Liver (tissue), 10 donors: ENCODE measurements at places on chromosomes 5 and 9.

DNA sequence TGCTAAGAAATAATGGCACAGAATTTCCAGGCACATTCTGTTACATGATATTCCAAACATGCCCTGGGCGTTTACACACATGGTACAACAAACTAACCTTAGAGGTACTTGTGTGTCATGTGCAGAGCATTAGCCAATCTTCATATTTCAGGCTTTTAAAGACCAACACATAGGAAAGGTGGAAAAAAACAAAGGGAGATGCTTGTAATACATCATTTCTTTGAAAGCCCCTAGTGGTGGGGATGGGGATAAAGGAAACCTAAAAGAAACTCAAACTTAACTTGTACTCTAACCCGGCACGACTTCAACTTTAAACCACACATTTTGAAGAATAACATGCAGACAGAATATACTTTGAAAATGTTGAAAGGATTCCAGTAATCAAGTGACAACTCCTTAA, 133.6 kb downstream of the PTPRD start:
- H3K27me3 ChIP-seq, result no peaks in the 10 kb centered on the region
- H3K36me3 ChIP-seq, result no peaks in the 10 kb centered on the region
- H3K4me1 ChIP-seq, result no peaks in the 10 kb centered on the region
- H3K27ac ChIP-seq, result no peak overlapping the region
- H3K4me3 ChIP-seq, result no peak overlapping the region

DNA sequence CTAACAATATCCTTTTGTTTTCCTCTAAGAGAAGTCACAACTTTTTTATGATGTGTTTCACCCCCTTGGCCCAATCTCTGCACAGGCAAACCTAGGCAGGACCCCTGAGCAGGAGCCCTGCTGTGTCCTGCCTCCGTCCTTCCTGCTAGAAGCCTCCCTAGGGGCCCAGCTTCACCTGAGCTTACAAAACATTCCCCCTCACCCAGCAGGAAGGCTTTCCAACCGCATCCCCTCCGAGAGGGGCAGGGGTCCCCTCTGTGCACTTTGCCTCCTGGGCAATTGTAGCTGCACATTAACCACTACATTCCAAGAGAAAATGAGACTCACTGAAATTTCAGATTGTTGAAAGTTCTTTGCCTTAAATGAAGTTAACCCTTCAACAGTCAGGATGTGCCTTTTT, 176.2 kb downstream of the IRX2 start:
- no peak for DNase-seq
- no peak overlapping the region for H3K4me3 ChIP-seq
- no peaks in the 10 kb centered on the region for H3K36me3 ChIP-seq

GRCh38 chr9:37730839-37731238, 22.8 kb upstream of the TRMT10B start:
- DNase-seq, result no peak
- no peak overlapping the region for H3K4me3 ChIP-seq
- no peaks in the 10 kb centered on the region for H3K36me3 ChIP-seq
- H3K4me1 ChIP-seq, result no peaks in the 10 kb centered on the region
- no peak overlapping the region for H3K27ac ChIP-seq
- H3K27me3 ChIP-seq, result no peaks in the 10 kb centered on the region

DNA sequence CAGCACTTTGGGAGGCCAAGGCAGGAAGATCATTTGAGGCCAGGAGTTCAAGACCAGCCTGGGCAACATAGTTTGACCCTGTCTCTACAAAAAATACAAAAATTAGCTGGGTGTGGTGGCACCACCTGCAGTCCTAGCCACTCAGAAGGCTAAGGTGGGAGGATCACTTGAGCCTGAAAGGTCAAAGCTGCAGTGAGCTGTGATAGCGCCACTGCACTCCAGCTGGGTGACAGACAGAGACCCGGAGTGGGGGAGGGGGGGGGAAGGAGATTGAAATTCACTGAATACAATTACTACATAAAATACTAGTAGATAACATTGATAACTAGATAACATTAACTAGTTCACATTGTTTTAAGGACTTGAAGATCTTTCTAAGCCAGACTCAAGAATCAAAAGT, 345.6 kb downstream of the BNC2 start:
- no peak overlapping the region for H3K27ac ChIP-seq
- H3K36me3 ChIP-seq, result no peaks in the 10 kb centered on the region
- H3K4me1 ChIP-seq, result no peaks in the 10 kb centered on the region

DNA sequence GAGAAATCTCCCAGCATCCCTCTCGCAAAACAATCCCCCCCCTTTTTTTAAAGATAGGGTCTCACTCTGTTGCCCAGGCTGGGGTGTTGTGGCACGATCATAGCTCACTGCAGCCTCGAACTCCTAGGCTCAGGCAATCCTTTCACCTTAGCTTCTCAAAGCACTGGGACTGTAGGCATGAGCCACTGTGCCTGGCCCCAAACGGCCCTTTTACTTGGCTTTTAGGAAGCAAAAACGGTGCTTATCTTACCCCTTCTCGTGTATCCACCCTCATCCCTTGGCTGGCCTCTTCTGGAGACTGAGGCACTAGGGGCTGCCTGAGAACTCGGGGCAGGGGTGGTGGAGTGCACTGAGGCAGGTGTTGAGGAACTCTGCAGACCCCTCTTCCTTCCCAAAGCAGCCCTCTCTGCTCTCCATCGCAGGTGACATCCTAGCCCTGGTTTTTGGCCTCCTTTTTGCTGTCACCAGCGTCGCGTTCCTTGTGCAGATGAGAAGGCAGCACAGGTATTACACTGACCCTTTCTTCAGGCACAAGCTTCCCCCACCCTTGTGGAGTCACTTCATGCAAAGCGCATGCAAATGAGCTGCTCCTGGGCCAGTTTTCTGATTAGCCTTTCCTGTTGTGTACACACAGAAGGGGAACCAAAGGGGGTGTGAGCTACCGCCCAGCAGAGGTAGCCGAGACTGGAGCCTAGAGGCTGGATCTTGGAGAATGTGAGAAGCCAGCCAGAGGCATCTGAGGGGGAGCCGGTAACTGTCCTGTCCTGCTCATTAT, 6.8 kb downstream of the CA9 start:
- no peaks in the 10 kb centered on the region for H3K36me3 ChIP-seq
- DNase-seq, result no peak
- H3K4me3 ChIP-seq, result no peak overlapping the region
- H3K27ac ChIP-seq, result no peak overlapping the region
